Natural killer cell (primary cell): ENCODE measurements at places on chromosomes 3 and 15.

DNA sequence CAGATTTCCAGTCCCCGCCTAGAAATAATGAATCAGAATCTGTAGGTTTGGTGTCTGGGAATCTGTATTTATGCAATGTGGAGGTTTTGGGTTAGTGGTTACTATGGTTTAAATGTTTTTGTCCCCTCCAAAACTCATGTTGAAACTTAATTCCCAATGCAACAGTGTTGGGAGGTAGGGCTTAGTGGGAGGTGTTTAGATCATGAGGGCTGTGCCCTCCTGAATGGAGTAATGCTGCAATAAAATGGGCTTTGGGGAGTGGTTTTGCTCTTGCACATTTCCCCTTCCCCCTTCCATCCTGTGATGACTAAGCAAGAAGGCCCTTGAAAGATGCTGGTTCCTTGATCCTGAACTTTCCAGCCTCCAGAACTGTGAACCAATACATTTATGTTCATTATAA lies 9.2 kb upstream of the RFC4 start:
- DNase-seq: no peak

DNA sequence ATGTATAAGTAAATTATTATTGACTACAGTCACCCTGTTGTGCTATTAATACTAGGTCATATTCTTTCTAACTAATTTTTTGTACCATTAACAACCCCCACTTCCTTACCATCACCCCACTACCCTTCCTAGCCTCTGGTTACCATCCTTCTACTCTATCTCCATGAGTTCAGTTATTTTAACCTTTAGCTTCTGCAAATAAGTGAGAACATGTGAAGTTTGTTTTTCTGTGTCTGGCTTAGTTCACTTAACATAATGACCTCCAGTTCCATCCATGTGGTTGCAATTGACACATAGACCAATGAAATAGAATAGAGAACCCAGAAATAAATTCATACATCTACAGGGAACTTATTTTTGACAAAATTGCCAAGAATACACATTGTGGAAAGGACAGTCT lies 55.4 kb upstream of the CHRNB4 start:
- DNase-seq: no peak

DNA sequence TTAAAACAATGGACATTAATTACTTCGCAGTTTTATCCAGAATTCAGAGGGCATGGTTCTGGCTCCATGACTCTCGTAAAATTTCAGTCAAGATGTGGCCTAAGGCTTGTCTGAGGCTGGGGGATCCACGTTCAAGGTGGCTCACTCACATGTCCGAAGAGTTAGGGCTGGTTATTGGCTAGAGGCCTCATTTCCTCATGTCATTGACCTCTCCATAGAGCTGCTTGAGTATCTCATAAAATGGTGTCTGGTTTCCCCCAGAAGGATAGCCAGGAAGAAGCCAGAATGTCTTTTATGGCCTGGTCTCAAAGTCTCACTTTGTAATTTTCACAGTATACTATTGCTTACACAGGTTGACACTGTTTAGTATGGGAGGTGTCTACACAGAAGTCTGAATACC lies 67.3 kb upstream of the DCBLD2 start:
- no peak for DNase-seq

DNA sequence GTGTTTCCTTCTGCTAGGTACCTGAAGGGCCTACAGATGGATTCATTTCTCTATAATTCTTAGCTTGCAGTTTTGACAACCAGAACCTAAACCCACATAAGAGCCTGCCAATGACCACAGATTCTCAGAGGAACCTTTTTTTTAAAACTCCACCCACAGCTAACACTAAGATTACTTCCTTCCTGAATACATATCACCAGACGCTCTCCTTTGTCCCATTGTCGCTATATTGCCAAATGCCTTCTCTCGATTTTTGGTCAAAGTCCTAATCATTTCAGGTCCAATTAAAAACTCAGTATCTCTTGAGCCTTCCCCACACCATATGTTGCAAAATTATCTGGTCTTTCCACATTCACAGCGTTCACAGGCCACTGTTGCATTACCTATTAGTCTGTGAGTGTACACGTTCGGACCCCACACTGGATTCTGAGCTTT lies 12.4 kb downstream of the ZNF710 start:
- DNase-seq: peak; percentile 79

- no peak for DNase-seq
These were observed 901 bp upstream of the CHST14 start for GRCh38 chr15:40469776-40470390.
